ENCODE measurements at places on chromosomes 4 and X.

DNA sequence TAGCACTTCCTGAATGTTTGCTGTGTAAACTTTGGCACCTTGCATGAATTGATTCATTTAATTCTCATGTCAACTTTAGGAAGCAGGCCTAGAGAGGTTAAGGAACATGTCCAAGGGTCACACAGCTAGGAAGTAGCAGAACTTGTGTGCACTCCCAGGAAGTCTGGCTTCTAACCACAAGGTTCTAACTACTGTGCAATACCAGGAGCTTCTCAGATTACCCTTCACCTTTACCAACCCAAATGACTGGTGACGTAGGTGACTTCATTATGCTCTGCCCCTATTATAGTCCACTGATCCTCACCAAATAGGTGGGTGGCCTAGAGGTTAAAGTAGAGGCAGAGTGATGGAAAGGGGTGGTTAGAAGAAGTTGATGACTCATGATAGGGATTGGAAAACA is 14.4 kb downstream of the AR start:
- DNase-seq, result peak; percentile 10

DNA sequence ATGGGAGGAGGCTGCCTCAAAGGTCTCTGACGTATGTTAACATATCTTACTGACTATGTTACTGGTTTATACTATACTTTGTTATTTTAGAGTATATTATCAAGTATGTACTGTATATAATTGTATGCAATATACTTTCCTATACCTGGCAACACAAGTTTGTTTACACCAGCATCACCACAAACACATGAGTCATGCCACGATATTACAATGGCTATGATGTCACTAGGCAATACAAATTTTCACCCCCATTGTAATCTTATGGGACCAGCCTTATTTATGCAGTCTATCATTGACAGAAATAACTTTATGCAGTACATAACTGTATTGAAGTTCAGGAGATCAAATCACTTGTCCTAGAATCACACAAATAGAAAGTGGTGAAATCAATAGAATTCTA is 329.9 kb upstream of the SLC7A11 start:
- DNase-seq, result peak; percentile 40

GRCh38 chr4:125049711-125050110 is 265.0 kb upstream of the FAT4 start:
- peak; percentile 51 for DNase-seq

DNA sequence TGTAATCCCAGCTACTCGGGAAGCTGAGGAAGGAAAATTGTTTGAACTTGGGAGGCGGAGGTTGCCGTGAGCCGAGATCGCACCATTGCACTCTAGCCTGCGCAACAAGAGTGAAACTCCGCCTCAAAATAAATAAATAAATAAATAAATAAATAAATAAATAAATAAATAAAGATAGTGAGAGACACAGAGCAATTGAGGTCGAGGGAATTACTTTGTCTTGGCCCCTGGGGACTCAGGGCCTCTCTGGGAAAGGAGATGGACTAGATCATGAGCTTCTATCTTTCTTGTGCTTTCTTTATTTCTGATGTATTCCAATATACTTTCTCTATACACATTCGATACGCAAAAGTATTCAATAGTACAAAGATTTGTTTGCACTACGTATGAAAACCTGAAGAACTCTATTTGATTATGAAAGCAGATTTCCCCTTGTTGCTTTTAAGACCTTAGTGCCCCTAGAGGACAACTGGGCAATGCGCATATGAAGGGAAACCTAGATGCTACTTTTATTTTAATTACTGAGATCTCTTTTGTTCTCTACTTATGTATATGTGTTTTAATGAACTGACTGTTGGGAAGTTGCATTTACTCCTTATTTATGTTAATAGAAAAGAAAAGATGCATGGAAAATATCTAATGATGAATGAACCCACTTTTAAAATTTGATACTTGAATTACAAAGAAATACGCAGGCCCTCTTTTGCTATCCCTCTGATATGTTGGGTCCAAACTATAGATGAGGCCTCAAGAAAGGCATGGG is 12.8 kb upstream of the ELOVL6 start:
- DNase-seq, result peak; percentile 56

DNA sequence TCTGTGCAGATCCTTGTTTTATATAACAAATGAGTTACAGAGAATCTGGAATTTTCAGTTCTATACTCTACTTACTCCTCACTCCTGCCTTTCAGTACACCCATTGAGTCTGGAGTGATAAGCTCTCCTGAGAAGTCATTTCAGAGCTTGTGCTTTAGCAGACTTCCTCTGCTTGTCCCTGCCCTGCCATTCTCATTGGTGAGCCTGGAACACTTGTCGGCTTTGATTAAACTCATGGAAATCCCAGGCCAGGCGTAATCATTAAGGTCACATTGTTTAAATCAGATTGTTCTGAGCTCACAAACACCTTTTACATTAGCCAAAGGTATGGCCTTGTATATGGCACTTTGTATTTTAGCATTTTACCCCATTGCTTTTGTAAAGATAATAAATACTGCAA is 102.7 kb downstream of the CNKSR2 start:
- DNase-seq, result no peak

- DNase-seq, result no peak
Measured at GRCh38 chr4:4474476-4474875, 67.4 kb downstream of the STX18 start.

- DNase-seq, result no peak
Measured at GRCh38 chr4:35739308-35739707, 505.0 kb downstream of the ARAP2 start.

DNA sequence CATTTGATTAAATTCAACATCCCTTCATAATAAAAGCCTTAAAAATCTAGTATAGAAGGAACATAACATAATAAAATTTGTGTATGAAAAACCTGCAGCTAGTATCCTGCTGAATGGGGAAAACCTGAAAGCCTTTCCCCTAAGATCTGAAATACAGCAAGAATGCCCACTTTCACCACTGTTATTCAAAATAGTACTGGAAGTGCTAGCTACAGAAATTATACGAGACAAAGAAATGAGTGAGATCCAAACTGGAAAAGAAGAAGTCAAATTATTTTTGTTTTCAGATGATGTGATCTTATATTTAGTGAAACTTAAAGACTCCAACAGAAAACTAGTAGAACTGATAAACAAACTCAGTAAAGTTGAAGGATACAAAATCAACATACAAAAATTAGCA is 152.9 kb downstream of the RTL3 start:
- DNase-seq, result no peak

All from bronchial epithelial cell (primary cell).